ENCODE measurements at places on chromosomes 16 and 17.

GRCh38 chr17:77107506-77108433, 33.0 kb upstream of the SEC14L1 start:
- no peak for DNase-seq

- no peak for DNase-seq
Observed at GRCh38 chr17:60832631-60833030, 155.0 kb downstream of the BCAS3 start.

- DNase-seq, result no peak
Observed at GRCh38 chr17:39239640-39240314, 14.0 kb upstream of the STAC2 start.

DNA sequence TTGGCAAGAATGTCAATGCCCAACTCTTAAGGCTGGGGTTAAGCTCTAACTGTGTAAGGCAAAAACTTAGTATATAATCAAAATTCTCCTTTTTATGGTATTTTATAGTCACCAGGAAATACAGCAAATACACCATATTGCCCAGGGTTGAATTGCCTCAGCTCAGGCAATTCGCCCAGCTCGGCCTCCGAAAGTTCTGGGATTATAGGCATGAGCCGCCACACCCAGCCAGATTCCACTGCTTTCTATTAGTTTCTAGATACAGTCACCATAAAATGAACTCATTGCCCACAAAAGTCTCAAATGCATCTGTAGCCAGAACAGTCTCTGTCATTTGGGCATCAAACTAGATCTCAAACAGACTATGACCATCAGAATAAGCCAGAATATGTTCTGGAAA, 238.7 kb upstream of the TOX3 start:
- DNase-seq, result no peak

- no peak for DNase-seq
Observed at GRCh38 chr17:59223813-59224212, 3.5 kb downstream of the GDPD1 start.

GRCh38 chr16:85473909-85474620, 139.1 kb upstream of the GSE1 start:
- no peak for DNase-seq

- no peak for DNase-seq
Observed at GRCh38 chr17:72972263-72972951, 120.1 kb downstream of the SLC39A11 start.

GRCh38 chr16:78192734-78193488, 93.5 kb downstream of the WWOX start:
- DNase-seq, result no peak

- DNase-seq, result no peak
Observed at GRCh38 chr17:73628642-73629552, 15.3 kb downstream of the SDK2 start.

- no peak for DNase-seq
Observed at GRCh38 chr17:50146230-50146926, 4.1 kb downstream of the PPP1R9B start.

GRCh38 chr16:13957197-13958078, 37.5 kb downstream of the ERCC4 start:
- peak; percentile 65 for DNase-seq

- DNase-seq, result no peak
Observed at GRCh38 chr17:42111871-42112551, 503 bp downstream of the DHX58 start.

- DNase-seq, result no peak
Observed at GRCh38 chr17:80793851-80794267, 197.8 kb upstream of the CHMP6 start.

GRCh38 chr17:4331614-4332013, 34.9 kb downstream of the UBE2G1 start:
- DNase-seq, result no peak

DNA sequence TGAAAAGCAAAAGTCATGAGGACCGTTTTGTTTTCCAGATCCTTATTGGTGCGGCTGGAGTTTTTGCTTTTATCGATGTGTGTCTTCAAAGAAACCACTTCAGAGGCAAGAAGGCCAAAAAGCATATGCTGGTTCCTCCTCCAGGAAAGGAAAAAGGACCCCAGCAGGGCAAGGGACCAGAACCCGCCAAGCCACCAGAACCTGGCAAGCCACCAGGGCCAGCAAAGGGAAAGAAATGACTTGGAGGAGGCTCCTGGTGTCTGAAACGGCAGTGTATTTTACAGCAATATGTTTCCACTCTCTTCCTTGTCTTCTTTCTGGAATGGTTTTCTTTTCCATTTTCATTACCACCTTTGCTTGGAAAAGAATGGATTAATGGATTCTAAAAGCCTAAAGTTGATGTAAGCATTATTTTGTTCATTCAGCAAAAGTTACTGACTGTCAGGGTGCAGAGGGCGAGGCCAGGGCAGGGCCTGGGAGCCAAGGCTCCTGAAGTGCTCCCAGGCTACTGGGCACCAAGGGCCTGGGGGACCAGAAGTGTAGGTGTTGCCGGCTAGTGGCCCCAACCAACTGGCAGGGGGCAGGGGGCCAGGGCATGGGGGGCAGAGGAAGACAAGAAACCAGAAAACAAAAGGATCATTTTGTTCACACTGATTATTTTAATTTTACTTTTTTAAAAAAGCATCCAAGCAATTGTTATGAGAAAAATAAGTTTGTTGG, 8.8 kb downstream of the CMTM2 start:
- no peak for DNase-seq

- no peak for DNase-seq
Observed at GRCh38 chr16:72179204-72179970, 7.4 kb upstream of the PMFBP1 start.

DNA sequence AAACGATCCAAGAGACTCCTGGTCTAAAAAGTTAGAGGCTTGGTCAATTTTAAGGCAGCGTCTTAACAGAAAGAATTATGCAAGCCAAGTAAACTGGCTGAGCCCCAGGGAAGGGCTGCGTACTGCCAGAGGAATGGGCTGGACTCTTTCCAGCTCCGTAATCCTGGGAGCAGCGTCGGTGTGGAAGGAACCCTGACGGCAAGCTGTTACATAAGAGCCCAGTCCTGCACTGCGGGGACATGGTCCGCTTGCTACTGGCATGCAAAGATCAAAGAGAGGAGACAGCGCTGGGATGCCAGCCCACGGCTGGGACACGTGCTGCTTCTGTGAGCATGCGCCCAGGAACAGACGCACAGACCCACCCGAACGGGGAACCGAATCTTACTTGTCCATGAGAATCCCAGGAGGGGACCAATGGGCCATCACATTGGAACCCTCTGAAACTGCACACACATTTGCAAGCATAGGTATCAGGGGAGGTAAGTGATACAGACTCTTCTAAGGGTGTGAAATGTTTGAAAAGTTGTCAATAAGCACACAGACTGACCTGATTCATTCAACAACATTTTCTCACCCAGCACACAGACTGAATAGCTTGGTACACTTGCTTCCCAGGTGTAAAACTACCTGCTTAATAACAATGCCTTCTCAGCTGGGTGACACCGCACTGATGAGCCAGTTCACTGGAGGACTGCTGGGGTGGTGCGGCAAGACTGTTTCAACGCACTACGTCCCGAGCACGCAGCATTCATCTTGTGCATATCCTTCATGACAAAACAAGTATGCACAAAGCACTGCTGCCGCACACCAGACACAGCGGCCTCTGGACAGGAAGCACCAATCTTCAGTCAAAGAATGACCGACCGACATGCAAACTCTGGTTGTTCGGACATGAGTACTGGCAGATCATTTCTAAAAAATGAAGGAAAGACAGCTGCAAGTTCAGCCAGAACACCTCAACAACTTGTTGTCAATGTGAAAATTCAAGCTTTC, 94.9 kb downstream of the ANKRD11 start:
- DNase-seq, result peak; percentile 33

- no peak for DNase-seq
Observed at GRCh38 chr16:3740186-3740585, 22.9 kb upstream of the TRAP1 start.

DNA sequence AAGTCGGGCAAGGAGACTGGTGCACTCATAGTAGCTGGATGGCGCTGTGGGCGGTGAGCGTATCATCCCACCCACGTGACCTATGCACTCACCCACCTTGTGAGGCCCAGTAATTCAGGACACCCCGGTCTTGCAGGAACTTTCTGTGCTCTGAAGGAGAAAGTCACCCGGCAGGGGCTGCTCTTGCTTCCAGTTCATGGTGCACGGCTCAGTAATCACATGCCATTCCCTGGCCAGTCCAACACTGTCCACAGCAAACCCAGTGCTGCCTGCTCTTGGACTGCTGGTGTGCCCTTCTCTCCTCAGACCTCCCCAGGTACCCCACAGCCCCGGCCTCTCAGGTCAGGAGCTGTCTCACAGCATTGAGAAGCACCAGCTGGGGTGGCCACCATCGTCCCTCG, 16.4 kb upstream of the RHBDF2 start:
- no peak for DNase-seq

DNA sequence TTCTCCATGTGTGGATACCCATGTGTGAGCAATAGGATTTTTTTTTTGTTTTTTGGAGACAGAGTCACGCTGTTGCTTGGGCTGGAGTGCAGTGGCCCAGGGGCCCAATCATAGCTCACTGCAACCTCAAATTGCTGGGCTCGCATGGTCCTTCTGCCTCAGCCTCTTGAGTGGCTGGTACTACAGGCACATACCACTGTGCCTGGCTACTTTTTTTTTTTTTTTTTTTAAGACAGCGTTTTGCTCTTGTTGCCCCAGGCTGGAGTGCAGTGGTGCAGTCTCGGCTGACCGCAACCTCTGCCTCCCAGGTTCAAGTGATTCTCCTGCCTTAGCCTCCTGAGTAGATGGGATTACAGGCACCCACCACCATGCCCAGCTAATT, 16.7 kb downstream of the MGRN1 start:
- no peak for DNase-seq

- DNase-seq, result no peak
Observed at GRCh38 chr16:53946746-53947386, 242.9 kb downstream of the FTO start.

GRCh38 chr17:77353684-77354419, 213.1 kb downstream of the SEC14L1 start:
- DNase-seq, result no peak

DNA sequence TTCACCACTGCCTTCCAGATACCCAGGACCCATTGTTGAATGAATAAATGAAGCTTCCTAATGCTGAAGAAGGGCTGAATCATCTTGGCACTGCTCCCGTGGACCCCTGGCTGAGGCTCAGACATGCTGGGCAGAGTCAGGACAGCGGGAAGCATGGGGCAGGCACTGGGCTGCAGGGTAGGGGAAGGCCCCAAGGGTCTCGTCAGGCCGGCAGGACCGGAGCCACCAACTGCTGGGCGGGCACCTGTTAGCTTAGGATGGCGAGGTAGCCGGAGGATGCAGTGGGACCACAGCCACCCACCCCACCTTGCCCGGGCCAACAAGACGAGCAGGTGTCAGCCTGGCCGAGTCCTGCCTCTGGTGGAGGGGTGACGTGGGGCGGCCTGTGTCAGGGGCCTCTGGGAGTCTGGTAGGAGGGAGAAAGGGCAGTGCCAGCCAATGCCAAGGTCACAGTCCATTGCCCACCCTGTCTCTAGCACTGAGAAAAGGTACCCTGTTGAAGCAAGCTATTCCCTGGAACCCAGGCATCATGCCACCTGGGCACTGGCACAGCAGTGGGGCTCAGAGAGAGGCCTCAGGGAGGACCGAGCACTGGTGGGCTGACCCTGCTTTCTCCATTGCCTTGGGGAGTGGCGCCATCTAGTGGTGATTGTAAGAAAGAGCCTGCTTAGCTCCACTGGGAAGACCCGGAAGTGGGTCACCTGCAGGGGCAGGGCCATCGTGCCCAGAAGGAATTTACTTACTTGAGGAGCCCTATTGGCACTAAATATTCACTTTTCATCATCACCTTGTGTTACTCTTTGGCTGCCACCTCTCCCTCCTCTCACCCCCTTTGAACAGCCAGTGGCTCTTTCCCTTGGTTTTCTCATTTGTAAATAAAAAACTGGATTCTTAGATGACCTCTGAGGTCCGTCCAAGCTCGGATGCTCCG, 3.0 kb upstream of the DLX3 start:
- peak; percentile 47 for DNase-seq

- DNase-seq, result no peak
Observed at GRCh38 chr16:77290451-77291115, 91.4 kb downstream of the SYCE1L start.

DNA sequence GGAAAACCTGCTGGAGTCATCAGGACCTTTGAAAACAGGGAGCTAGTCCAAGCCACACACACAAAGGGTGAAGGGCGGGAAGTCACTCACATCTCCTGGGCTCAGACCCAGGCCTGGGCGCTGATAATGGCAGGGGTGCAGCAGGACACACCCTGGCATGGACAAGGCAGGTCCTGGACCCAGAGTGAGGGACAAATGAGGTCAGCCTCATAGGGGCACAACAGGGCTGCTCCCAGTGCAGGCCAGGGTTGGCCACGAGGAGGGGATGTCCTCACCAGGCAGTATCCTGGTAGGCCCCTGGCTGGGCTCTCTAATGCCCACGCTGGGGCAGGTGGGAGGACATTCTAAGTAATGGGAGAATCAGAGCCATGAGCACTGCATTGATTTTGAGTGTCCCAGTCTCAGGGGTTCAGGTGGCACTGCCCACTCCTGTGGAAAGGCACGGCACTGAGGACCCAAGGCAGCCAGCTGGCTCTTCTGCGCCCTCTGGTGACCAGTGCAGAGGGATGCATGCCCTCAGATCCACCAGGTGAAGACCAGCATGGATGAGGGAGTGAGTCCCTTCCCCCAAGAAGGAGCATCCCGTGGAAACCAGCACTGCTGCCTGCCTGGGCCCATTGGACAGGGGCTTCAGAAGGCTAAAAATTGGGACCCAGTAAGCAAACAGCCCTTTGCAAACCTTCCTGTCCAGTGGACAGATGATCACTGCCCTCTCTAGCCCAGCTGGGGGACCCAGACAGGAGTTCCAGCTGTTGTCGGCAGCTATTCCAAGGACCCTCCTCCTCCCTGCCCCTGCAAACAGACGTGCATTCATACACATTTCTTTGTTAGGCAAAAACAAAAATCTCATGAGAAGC, 23.4 kb upstream of the SREBF1 start:
- no peak for DNase-seq

GRCh38 chr16:84029297-84030047, 13.1 kb downstream of the SLC38A8 start:
- no peak for DNase-seq

DNA sequence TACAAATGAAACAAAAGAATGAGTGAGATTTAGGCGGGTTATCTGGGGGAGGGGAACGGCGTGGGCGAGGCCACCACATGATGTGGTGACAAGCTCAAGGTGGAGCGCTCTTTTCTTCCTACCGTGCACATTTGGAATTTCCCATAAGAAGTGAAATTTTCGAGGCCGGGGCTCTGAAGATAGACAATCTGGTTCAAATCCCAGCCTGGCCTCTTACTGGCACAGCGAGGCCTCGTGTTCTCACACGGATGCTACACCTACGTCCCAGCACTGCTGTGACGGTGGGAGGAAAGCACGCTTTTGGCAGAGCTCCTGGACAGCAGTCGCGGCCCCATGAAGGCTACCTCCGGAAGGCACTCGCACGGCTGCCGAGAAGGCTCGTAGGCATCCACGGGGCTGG, 25.2 kb downstream of the ZDHHC7 start:
- no peak for DNase-seq

GRCh38 chr17:12348476-12348875, 317.2 kb upstream of the MYOCD start:
- no peak for DNase-seq

Measured in GOT3 (cell line).